Colonic mucosa (tissue), 4 donors: ENCODE measurements at places on chromosomes 1 and 21. TPM values are rescaled to one million over a fixed set of nuclear protein-coding genes. Genes with fewer than 3 reads are reported as not detected.
A peak's percentile ranks its signal among the peaks of the same experiment; 100 is the strongest.

DNA sequence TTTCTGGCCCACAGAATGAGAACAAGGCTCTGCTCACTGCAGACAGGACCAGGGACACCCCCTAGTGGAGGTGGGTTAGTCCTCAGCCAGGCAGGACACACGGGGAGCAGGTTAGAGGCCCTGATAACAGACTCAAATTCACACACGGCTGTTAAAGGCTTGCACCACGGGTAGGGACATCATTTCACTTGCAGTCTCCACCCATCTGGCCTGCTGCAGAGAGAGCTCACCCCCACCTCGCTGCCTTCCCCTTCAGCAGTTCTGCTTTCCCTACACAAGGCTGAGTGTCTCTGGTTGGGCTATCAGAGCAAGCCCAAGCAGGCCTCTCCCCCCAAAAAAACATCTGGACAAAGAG, 20.6 kb downstream of the MEF2D start:
- no peaks in the 10 kb centered on the region for H3K27me3 ChIP-seq
- no peak for DNase-seq

DNA sequence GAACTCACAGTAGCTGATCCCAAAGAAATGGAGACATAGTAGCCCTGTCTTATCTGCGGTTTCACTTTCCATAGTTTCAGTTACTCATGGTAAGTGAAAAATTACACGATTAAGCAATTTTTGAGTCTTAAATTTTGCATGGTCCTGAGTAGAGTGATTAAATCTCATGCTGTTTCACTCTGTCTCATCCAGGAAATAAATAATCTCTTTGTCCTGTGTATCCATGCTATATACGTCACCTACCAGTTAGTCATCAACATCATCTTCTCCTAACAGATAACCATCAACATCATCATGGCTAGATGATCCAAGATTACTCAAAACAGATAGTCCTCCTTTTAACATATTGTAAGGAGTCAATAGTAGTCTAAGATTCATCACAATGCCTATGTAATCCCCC, 1589.3 kb downstream of the BRINP3 start:
- DNase-seq, result no peak
- no peak overlapping the region for H3K27ac ChIP-seq
- no peaks in the 10 kb centered on the region for H3K27me3 ChIP-seq
- H3K4me3 ChIP-seq, result no peak overlapping the region

GRCh38 chr1:115135681-115136080, 46.4 kb upstream of the TSPAN2 start:
- no peak overlapping the region for H3K4me3 ChIP-seq
- no peak overlapping the region for H3K27ac ChIP-seq
- no peaks in the 10 kb centered on the region for H3K36me3 ChIP-seq
- no peaks in the 10 kb centered on the region for H3K4me1 ChIP-seq
- H3K27me3 ChIP-seq, result no peaks in the 10 kb centered on the region

DNA sequence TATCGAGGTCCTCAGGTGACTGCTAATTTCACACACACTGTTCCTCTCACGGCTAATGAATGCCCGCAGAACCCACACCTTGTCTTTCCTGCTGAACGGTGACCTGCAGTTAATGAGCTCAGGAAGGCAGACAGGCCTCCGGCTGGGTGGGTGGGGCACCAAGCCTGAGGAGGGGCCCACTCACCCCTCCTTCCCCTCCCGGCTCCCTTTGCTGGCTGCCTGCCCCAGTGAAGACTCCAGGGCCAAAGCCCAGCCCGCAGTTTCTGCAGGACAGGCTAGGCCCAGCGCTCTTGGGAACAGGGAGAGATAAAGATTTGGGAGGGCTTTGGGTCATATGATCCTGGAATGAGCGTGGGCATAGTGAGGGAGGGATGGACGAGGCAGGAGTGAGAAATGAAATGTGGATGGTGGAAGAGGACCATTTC, 26.4 kb downstream of the FOXO6 start:
- peak; percentile 68 for DNase-seq

GRCh38 chr1:157007306-157007705, 38.2 kb downstream of the ARHGEF11 start:
- H3K4me3 ChIP-seq, result no peak overlapping the region
- H3K4me1 ChIP-seq, result no peaks in the 10 kb centered on the region
- no peaks in the 10 kb centered on the region for H3K36me3 ChIP-seq
- H3K27me3 ChIP-seq, result no peaks in the 10 kb centered on the region
- no peak for DNase-seq

DNA sequence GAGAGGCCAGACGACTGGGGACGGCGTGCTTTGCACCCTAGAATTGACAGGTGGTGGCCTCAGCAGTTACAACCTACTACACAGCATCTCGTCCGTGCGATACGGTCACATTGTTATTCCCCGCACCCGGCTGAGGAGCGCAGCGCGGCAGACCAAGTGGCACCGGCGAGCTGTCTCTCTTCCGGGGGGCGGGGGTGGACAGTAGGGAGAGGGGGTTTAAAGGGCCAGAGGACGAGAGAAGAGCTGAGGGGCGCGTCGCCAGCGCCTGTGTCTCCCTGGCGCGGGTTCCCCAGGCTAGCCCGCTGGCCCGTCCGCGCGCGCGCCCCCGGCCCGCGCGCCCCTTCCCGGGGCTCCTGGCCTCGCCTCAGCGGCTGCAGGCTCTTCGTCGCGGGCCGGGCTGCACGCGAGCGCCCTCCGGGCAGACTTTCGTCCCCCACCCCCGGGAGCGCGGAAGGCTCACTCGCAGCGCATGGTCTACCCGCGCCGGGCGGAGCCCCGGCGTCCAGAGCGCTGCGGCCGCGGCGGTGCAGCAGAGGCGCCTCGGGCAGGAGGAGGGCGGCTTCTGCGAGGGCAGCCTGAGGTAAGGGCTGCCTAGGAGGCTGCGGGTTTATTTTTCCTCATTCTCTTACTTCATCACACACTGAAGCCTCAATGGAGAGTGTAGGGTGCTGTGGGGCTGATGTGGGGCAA, at the start of gene PDE4B:
TSS of gene PDE4B (plus strand) at position 227 of the 690 bp plus-strand sequence.
- H3K27ac ChIP-seq, result no peak within 1 kb of the TSS
- H3K4me3 ChIP-seq, result peak within 1 kb of the TSS; percentile 30
- H3K27me3 ChIP-seq, result peaks cover 14% of the 10 kb centered on the region
- peak; percentile 20 for DNase-seq

- no peak overlapping the region for H3K27ac ChIP-seq
- no peaks in the 10 kb centered on the region for H3K4me1 ChIP-seq
- no peaks in the 10 kb centered on the region for H3K36me3 ChIP-seq
- no peak overlapping the region for H3K4me3 ChIP-seq
Measured at GRCh38 chr1:206722751-206723461, 38.2 kb downstream of the MAPKAPK2 start.

Gene NPL
- total RNA-seq, result 6.4 TPM

Gene CD1D
- total RNA-seq, result 4.6 TPM

Gene FBXO42
- 15.0 TPM for total RNA-seq

Gene TRIM45
- total RNA-seq, result 1.2 TPM

Gene CAMK2N1
- total RNA-seq, result 133 TPM

Gene NFASC
- total RNA-seq, result 12.1 TPM
